ENCODE measurements at places on chromosomes 16 and 17.

DNA sequence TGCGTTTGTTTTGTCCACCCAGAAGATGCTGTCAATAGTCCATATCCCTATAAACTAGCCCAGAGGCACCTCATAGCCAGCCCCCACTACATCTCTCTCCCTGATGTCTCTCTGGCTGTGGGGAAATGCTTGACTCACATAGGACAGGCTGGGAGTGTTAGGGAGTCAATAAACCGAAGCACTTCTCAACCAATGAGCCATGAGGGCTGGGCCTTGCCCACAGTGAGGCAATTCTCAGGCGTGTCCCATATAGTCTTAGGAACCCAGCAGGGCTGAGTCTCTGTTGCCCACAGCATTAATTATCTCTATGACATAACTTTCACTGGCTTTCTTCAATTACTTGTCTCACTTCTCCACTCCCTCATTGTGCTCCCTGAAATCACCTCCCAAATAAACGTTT is 387.3 kb upstream of the CDH11 start:
- DNase-seq, result no peak

DNA sequence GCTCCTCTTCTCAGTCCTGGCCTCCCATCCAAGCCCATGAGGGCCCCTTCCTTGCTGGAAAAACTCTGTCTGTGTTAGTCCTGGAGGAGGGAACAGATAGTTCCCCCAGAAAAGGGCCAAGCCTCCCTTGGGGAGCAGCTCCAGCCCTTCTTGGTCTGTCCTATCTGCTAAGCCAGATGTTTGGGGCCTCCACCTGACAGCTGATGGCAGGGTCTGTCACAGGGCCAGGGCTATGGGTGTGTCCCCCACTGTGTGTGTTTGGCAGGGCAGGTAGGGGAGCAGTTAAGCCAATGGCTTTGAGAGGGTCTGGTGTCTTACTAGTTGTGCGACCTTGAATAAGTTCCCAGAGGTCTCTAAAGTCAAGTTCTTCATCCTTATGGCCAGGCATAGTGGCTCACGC is 13.6 kb upstream of the SLC4A1 start:
- DNase-seq, result no peak

GRCh38 chr16:1984347-1985225 is 593 bp downstream of the GFER start:
- DNase-seq, result no peak

- no peak for DNase-seq
These were observed 44.1 kb downstream of the CCDC42 start for GRCh38 chr17:8700546-8700945.

GRCh38 chr17:2718150-2718938 is 6.8 kb upstream of the CLUH start:
- no peak for DNase-seq

Data from kidney glomerular epithelial cell (primary cell).